Panc1 (cell line): ENCODE measurements at places on chromosomes 5 and 9.

DNA sequence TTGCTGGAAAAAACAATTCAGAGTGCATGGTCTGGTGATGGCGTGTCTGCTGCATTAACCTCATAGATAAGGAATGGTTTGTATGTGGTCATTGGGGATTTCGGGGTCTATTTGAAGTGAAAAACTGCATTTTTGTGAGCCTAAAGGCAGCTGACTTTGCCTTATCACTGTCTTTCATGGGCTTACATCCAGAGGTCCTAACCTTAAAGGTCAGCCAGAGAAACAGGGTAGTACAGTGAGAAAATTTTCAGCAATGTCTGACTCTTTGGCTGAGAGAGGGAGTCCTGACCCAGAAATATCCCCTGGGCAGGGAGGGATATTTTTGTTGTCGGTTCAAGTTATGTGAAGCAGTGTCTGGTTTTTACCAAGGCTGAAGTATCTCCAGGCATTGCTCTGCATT lies 5.7 kb downstream of the PCSK5 start:
- no peak for DNase-seq

DNA sequence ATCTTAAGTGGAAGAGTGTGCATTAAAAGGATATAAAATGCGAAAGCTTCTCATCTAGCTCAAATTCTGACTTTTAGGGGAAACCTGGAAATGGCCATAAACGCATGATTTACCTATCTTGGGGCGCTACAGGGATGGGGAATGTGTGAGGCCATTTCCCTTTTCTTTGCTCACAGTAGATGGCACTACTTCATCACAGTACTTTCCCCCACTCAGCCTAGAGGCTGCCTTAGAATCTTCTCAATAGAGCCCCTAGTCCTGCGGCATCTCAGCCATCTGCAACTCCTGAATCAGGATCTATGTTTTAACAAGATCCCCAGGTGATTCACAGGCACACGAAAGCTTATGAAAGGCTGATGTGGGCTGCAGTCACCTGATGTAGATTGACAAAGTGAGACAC lies 110.8 kb downstream of the LHFPL2 start:
- DNase-seq = no peak

DNA sequence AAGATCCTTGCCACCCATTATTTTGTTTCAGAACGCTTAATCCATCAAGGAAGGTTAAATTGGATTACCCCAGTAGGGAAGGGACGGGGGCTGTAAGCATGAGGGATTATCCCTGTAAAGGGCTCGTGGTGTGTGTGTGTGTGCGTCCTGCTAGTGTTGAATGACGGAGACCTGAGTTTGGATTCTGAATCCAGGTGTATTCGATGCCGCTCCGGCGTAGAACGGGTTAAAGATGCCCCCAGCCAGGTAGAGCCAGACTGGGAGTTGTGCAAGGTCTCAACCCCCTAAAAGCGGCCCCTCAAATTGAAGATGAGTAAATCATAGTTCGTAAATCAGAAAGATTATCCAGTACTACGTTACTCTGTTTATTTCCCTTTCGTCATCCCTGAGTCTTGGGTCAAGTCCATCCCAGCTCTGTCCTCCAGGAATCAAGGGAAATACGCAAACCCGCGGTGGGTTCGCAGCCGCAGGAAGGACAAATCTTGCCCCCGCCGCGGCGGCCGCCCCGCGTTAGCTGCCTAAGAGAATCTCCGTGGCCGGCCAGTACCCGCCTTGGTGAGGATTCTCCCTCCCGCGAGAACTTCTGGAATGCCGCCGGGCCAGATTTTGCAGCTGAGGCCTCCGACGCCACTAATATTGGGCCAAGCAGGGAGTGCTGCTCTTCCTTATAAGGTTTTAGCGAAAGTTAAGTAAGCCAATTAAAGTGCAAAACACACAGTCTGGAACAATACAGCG lies 586 bp upstream of the MTAP start:
- no peak for DNase-seq

DNA sequence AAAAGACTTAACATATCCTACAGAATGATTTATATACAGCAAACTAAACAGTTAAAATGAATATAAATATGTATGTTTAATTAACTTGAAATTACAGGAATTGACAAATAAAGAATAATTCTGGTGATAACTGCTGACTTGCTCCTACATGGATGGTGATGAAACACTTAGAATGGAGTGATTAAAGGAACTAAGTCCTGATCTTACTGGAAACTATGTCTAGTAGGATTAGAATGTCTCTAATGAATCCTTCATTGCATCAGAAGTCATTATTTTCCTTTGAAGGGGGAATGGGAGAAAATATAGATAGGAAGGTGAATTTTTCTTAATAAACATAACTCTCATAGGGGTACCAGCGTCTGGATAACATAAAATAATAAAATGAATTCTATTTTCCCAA lies 77.1 kb downstream of the CAMK4 start:
- DNase-seq = no peak

- no peak for DNase-seq
These were observed 82.5 kb upstream of the SLC1A3 start for GRCh38 chr5:36523926-36524325.

- DNase-seq = no peak
These were observed 897.8 kb upstream of the ACO1 start for GRCh38 chr9:31486630-31487029.

- no peak for DNase-seq
These were observed 199.5 kb upstream of the PUM3 start for GRCh38 chr9:3043369-3043768.

DNA sequence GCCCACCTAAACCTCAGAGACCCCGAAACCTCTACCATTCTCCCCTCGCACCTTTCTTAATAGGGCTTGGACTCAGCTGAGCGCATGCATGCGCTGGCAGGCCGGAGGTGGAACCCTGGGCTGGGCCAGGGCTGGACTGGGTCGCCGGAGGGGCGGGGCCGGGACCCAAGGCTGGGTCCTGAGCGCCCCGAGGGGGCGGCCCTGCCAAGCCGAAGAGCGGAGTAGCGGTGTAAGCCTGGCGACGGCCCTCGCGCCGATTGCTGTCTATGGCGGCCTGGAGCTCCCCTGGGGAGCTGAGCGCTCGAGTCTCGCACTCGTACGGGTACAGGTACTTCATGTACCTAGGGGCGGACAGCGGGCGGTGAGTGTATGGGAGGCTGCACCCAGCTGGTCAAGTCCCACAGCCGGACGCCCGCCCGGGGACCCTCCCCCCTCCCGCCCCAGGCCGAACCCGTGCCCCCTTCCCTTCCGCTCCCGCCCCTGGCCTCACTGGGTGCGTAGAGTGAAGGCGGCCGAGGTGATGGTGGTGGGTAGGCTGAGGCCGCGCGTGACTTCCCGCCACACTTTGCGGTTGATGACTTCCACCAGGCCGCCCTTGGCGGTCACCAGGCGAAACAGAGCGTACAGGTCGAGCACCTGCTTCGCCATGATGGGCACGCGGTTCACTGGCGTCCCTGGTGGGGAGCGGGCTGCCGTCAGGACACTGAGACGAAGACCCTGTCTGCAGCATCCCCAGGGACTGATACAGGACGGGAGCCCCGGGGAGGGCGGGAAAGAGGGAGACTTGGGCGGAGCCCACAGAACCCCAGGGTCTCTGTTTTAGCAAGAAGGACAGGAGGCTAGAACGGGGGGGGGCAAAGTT lies 3.3 kb upstream of the DCTN3 start:
- DNase-seq = no peak

- no peak for DNase-seq
These were observed 40.5 kb downstream of the NCS1 start for GRCh38 chr9:130212543-130213297.

- no peak for DNase-seq
These were observed 8.0 kb downstream of the SRFBP1 start for GRCh38 chr5:121969660-121970295.

GRCh38 chr9:15401266-15401665 lies 21.4 kb upstream of the SNAPC3 start:
- no peak for DNase-seq

DNA sequence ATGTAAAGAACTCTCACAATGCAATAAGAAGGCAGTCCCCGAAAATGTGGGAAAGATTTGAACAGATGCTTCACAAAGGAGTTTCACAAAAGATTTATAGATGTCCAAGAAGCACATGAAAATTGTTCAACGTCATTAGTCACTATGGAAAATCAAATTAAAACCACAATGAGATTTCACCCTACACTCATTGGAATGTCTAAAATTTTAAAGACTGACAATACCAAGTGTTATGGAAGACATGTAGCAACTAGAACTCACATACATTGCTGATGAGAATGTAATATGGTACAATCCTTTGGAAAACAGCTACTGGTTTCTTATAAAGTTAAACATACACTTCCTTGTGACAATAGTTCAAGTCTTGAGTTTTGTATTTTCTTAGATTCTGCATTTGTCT lies 11.0 kb upstream of the RECK start:
- no peak for DNase-seq

- no peak for DNase-seq
These were observed 153.1 kb downstream of the DROSHA start for GRCh38 chr5:31378838-31379237.

GRCh38 chr9:38017149-38017884 lies 51.7 kb downstream of the SHB start:
- DNase-seq = no peak

DNA sequence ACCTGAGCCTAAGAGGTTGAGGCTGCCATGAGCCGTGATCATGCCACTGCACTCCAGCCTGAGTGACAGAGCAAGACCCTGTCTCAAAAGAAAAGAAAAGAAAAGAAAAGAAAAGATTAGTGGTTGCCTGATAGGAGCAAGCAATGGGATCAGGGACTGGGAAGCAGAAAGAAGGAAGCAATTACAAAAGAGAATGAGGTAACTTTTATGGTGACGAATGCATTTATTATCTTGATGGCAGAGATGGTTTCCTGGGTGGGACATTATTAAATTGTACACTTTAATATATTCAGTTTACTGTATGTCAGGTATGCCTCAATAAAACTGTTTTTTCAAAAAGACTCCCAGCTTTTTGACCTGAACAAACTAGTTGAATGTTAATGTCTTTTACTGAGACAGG lies 7.5 kb upstream of the PFDN1 start:
- no peak for DNase-seq

DNA sequence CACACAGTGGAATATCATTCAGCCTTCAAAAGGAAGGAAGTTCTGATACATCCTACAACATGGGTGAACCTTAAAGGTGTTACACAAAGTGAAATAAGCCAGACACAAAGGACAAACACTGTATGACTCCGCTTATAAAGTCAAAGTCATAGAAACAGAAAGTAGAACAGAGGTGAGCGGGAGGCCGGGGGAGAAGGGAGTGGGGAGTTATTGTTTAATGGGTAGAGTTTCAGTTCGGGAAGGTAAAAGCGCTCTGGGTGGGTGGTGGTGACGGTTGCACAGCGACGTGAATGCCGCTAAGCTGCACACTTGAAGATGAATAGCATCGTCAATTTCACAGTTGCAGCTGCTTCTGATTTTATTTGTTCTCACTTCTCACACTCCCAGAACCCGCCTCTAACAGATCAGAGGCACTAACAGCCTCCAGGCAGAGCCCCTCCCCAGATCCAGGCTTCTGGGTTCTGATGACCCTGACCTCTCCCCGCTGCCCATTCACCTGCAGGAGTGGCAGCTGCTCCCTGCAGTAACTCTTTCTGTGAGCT lies 34.1 kb downstream of the BNIP1 start:
- DNase-seq = no peak

- no peak for DNase-seq
These were observed 47.0 kb downstream of the APC start for GRCh38 chr5:112784726-112785125.

GRCh38 chr5:68245319-68245718 lies 29.8 kb downstream of the PIK3R1 start:
- DNase-seq = no peak

GRCh38 chr9:133945977-133946753 lies 46.0 kb downstream of the VAV2 start:
- no peak for DNase-seq

- no peak for DNase-seq
These were observed 147.5 kb upstream of the SHB start for GRCh38 chr9:38216572-38216971.

GRCh38 chr9:18268381-18268780 lies 205.6 kb upstream of the ADAMTSL1 start:
- DNase-seq = no peak

DNA sequence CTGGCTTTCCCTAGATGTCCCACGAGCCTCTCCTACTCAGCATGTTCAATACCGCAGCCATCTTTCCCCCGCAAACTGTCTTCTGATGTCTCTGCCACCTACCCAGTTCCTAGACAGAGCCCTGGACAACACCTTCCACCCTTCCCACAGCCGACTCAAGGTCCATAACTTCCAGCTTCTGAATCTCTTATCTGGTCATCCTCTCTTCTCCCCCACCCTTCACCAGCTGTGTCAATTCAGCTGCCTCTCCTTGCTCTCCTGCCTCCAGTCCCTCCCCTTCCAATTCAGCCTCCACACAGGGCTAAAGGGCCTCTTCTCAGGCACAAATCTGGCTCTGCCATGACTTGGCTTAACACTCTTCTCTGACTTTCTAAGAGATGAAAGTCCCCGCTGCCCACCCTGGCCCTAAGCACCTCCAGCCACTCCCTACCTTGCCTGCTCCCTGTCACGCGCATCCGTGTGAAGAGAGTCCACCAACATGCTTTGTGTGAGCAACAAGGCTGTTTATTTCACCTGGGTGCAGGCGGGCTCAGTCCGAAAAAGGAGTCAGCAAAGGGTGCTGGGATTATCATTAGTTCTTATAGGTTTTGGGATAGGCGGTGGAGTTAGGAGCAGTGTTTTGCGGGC lies 25.2 kb downstream of the AQP7 start:
- DNase-seq = no peak

DNA sequence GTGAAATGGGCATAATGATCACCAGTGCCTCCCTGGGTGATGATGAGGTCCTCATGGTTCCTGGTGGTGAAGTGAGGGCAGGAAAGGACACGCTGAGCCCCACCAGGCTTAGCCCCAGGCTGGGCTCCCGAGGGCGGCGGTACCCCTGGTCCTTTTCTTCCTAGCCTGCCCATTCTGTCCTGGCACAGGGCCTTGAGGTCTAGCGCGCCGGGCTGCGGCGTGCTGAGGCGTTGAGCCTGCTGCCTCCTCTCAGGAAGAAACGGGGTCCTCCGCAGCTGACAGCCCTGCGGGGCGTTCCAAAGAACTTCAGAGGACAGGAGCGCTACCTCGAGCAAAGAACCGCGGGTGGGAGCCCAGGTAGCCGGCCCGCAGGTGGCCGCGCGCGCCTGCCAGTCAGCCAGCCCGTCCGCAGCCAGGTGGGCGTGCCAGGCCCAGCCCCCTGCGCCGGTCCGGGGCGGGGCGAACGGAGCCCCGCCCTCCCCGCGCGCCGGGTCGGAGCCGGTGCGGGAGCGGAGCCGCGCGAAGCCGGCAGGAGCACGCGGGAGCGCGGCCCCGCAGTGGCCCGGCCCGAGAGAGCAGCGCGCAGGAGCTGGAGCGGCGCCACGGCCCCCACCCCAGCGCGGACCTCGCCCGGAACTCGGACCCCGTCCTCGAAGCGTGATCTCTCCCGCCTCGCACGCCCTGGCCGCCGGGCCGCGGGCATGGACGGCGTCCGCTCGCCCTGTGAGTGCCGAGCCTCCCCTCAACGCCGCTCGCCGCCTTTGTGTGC lies at the start of gene WNK2:
TSS of gene WNK2 (plus strand) at position 477 of the 769 bp plus-strand sequence. CDS start 791 bp downstream, outside the sequence.
- DNase-seq = no peak

DNA sequence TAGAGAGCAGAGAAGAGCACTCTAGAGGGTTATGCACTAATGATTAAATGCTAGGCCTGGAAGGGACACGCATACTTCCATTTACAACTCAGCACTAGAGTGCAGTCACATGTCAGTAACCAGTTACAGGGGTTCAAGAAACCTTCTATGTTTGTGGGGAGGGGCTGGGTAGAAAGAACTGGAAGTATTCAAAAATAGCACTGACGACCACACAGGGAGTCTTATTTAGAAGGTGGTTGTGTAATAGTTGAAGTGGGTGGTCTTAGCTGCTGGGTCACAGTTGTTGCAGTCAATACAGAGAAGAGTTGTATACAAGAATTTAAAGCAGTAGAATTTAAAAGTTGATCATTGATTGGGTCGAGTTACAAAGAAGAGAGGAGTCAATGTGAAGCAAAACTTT lies 15.4 kb downstream of the AOPEP start:
- DNase-seq = no peak
